ENCODE measurements at places on chromosomes 4 and X.
A peak's percentile ranks its signal among the peaks of the same experiment; 100 is the strongest.

GRCh38 chrX:108362026-108362425 is 76.2 kb downstream of the COL4A6 start:
- DNase-seq, result peak; percentile 1

DNA sequence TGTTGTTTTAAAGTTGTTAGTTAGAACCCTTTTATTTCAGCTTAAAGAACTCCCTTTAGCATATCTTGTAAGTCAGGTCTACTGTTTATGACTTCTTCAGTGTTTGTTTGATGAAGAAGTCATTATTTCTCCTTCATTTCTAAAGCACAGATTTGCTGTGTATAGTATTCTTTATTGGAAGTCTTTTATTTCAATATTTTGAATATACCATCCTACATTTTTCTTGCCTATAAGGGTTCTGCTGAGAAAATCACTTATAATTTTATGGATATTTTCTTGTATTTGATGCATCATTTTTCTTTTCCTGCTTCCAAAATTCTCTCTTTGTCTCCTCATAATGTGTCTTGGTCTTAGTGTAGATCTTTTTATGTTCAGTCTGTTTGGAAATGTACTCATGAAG is 134.5 kb downstream of the CPXCR1 start:
- no peak for DNase-seq

DNA sequence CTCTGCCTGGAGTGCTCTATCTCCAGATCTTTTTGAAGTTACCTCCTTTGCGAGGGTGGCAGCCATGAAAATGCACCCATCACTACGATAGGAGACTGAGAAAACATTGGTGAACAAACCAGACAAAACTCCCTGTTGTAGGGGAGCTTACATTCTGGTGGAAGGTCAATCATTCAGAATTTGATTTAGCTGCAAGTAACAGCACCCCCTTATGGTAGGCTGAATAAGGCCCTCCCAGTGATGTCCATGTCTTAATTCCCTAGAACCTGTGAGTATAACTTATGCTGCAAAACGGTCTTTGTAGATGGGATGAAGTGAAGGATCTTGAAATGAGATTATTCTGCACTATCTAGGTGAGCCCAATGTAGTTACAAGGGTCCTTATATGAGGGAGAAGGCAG is 5.6 kb upstream of the TEC start:
- no peak for DNase-seq

- DNase-seq, result peak; percentile 57
These were observed 50.0 kb downstream of the TET2 start for GRCh38 chr4:105196523-105197145.

- DNase-seq, result no peak
These were observed 314.7 kb downstream of the LDB2 start for GRCh38 chr4:16583764-16584163.

DNA sequence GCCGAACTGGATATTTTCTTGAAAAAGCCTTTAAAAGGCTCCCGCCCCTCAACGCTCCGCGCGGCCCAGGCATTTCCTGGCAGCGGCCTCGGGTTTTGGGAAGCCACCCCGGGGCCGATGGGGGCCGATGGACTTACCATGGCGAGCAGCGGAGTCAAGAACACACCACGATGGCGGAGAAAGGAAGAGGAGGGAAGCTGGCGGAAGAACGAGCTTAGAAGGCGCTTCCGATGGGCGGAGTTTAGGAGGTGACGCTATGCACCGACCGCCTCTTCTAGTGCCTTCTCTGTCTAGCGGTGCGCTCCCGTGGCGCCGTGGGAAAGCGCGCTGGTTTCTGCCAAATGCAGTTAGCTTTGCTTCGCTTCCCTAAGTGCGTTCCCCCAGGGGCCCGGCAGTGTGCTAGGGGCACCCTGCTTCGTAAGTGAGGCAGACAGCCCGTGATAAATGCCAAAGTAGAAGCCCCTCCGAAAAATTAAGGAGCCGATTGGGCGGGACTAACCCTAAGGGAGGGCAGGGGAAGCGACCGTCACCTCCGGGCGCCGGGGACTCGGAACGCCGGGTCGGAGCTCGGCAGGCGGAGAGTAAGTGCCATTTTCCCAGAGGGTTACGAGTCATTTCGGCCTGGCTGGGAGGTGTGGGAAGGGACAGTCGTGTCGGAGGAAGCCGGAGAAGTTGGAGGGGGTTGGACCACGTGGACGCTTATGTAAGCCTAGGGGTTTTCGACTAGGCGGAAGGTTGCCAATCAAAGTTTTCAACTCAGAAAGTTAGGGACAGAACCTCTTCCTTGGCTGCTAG is at the start of gene RPL39:
RPL39 (minus strand) TSS at position 194 of the 795 bp plus-strand sequence; CDS start at position 140, 54 bp downstream.
- peak; percentile 93 for DNase-seq

GRCh38 chr4:13797061-13797460 is 169.5 kb upstream of the BOD1L1 start:
- DNase-seq, result no peak

DNA sequence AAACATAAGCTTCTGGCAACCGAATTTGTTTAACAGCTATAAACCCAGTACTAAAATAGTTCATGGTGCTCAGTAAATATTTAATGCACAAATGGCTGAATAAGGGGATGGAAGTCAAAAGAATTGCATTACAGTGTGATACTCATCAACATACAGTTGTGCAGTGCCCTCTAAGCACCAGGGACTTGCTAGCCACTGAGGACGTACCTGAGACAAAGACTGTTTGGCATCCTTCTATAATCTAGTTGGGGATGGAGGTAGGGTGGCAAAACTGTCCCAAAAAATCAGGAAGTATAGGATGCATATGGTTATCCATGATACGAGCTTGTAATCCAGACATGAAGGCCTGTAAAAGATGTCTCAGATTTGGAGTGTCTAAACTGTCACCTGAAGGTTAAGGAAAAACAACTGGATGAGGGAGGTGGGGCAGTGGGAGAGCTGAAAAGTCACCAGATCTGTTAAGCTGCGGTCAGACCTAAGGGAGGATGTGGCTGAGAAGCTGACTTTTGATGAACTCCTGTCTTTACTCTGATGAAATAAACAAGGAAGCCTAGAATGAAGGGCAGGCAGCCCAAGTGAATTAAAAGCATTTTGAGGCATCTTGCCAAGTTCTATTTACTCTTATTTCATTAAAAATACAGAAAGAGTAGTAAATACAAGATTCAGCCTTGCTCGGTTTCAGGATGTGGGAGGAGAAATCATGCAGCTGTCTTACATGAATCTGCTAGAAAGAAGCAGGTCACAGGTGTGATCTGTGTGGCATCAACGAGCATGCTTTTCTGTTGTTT is 12.0 kb upstream of the CD38 start:
- DNase-seq, result no peak

- DNase-seq, result peak; percentile 60
These were observed 1.5 kb upstream of the PAPSS1 start for GRCh38 chr4:107721436-107722100.

GRCh38 chr4:165625281-165625680 is 246.5 kb downstream of the CPE start:
- no peak for DNase-seq

DNA sequence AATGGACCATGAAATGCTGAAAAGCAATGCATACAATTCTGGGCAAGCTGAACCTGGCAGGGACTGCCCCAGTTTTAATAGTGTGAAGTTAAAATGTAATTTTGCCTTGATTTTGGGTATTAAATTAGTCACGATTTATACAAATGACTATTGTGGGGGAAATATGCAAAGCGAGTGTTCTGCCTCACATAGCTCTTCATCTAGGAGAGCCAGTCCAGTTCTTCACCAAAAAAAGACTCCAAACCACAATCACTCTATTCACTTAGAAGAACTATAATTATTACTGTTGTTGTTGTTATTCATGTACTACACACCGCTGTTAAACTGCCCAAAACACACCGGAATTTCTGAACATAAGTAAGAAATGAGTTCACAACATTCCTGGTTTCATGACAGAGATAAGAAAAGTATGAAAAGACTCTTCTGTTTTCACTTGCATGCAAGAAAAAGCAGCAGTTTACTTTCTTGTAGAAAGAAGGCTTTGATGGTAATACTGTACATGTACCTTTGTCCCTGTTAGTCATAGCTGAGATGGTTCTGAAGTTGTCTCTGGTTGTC is 101.9 kb downstream of the QRFPR start:
- no peak for DNase-seq

DNA sequence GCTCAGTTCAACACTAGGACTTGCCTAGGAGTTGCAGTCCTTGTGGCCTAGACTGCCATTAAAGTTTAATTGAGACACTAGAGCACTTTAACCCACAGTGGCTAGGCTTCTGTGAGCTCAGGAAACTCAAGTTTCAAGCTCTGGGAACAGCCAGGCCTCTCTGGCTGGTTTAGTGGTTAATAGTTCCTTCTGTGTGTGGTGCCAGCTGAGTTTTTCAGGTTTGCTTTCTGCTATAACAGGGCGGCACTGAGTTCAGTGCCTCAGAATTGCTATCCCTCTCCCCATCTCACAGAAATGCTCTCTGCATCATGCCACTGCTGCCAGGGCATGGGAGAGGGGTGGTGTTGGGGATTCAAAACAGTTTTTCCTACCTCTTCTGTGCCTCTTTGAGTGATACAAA is 15.9 kb downstream of the MMAA start:
- no peak for DNase-seq

GRCh38 chrX:39773150-39773549 is 324.6 kb downstream of the BCOR start:
- no peak for DNase-seq

DNA sequence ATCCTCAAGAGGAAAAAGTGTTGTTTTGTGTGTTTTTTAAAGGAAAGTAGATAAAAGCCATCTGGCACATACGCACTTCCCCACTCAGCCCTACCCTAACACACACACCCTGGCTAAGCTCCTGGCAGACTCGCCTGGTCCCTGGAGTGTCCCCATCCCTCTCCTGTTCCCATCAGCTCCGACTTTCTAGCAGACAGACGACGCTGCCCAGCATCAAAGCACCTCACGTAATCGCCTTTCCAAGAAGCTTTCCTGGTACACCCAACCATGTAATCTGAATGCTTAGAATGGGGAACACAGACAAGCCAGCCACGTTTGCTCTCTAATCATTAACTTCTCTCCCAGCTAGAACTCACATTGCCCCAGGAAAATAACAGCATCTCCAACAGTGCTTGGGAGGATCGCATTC is 116.2 kb downstream of the AFAP1 start:
- peak; percentile 73 for DNase-seq

DNA sequence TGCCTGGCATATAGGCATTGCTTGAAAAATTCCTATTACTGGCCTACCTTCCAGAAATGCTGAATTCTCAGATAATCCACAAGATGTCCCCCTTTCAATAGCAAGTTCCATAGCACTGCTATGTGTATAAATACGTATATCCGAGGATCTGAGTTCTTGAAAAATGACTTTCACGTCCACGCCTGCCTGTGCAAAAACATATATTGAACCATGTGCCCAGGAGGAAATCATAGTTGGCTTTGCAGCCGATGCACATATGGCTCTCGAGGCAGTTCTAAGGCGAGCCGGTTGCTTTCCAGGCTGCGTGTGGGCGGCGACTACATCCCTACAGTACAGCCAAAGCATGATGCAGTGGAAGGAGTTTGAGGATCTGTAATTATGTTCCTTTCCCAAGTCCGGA is 55.4 kb upstream of the ESX1 start:
- DNase-seq, result peak; percentile 64

- DNase-seq, result no peak
These were observed 39.1 kb upstream of the PDLIM5 start for GRCh38 chr4:94412658-94413038.

Measured in NCI-H524 (cell line).